ENCODE measurements at places on chromosomes 13 and 19. TPM values are rescaled to one million over a fixed set of nuclear protein-coding genes. Genes with fewer than 3 reads are reported as not detected.

Gene DPF1
- total RNA-seq = 0.96 TPM

Gene PCDH9
- 0.24 TPM for total RNA-seq

Gene S1PR2
- total RNA-seq = 2.7 TPM

Gene UNC13A
- total RNA-seq = under 0.01 TPM

Gene C19orf73
- total RNA-seq = 0.48 TPM

Gene ZNF560
- total RNA-seq = 0.72 TPM

Data from tracheal epithelial cell (primary cell).